ENCODE measurements at places on chromosomes 11 and 22.
A peak's percentile ranks its signal among the peaks of the same experiment; 100 is the strongest.

DNA sequence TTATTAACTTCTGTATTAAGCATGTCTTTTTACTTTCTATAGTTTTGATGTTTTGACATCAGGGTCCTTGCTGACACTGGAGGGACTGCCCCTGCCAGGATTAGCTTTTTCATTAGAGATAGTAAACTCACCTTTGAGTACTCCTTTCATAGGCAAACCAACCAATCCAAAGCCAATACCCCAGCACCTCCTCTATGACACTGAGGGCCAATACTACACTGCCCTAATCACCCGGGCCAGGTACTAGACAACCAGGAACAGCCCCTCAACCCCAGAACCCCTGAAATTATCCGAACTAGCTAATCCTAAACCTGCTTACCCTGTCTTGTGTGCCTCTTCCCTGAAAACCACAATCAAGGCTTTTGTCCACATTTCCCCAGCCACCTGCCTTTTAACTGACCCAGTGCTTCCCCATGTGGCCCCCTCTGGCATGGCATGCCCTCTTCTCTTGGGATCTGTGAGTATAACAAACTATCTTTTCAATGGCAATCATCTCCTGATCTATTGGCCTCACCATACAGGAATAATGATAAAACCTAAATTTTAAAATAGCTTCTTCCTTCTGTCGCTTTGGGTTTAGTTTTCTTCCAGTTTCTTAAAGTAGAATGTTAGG lies 31.2 kb downstream of the RAB6A start:
- DNase-seq: no peak

GRCh38 chr11:96204721-96205459 lies 138.1 kb downstream of the MAML2 start:
- DNase-seq: no peak

DNA sequence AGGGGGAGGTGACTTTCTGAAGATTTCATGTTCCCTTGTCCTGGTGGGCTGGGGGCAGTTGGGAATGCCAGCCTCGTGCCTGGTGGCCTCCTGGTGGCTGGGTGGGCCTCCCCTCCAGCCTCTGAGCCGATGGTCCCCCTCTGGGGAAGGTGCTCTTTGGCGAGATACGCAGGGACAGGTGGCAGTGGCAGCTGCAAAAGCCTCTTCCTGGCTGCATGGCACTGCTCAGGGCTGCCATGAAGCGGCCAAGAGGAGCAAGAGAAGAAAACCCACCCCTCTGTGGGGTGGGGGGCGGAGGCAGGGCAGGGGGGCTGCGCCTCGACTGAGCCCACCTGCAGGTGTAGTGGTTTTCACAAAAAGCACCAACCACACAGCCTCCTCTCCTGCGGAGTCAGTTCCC lies 61.8 kb upstream of the PHF21B start:
- DNase-seq: no peak

DNA sequence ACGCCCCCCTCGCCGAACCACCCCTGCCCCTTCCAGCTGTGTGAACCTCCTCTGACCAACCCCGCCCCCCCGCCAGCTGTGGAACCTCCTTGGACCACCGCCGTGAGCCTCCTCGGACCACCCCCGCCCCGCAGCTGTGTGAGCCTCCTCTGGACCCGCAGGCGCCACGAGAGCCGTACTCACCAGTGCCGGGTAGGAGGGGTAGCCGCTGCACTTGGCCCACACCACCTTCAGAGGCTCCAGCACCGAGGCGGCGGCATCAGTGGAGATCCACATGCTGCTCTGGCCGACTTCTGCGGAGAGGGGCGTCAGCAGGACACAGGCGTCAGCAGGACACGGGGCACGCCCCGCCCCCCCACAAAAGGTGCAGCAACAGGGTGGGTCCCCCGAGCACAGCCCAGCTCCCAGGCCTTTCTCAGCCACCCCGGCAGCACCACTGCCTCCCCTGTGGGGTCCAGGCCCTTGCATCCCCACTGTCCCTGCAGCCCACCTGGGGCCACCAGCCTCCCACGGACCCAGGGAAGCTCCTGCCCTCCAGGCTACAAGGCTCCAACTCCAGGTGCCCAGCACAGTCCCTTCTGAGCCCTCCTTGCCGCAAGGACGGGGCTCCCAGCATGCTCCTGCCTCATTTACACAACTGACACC lies 51.7 kb downstream of the BRD1 start:
- DNase-seq: no peak

DNA sequence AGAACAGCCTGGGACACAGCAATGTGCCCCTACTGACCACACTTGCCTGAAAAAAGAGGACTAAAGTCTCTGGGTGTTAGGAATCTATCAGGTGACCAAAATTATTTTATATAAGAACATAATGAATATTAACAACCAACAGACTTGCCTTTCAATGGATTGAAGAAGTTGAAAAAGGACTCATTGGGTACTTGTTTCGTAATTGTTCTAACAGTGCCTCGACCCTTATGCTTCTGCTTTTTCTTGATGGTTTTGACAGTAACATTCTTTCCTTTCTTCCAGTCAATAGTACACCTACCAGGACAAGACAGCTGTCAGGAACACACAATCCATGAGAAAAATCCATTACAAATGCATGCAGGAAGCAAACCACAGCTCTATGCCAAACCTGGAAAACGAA lies 29.0 kb upstream of the PHLDA2 start:
- DNase-seq: peak; percentile 65

GRCh38 chr11:20308601-20309000 lies 54.9 kb upstream of the HTATIP2 start:
- no peak for DNase-seq

DNA sequence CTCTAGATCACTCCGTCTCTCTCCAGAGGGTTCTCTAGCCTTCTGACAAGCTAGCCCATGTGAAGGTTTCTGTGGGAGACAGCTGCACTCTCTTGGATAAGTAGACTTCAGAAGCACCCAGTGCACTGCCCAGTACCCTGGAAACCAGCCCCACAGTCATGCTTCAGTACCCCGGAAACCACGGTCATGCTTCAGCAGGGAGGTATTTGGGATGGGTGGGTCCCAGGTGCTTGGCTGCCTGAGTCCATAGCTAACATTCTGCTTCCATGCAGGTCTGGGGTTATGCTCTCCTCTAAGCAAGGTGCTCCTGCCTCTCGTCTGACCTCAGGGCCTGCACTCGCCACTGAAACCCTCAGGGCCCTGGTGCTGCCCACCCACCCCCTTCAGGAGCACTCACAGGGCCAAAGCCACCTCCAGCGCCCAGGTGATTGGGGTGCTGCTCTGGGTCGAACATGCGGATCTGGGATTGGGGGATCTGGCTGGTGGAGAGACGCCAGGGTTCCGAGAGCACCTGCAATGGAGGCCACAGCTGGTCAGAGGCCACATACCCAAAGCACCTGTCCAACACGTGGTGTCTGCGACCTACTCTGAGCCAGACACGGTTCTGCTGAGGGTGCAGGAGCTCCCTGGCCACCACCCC lies 7.3 kb upstream of the SYCE3 start:
- no peak for DNase-seq

Measured in MV-4-11 (cell line).